Astrocyte (in vitro differentiated cells and primary cell): ENCODE measurements at places on chromosomes 7 and 10. TPM values are rescaled to one million over a fixed set of nuclear protein-coding genes. Genes with fewer than 3 reads are reported as not detected.

GRCh38 chr7:128374041-128374440 is 12.6 kb upstream of the PRRT4 start:
- H3K27ac ChIP-seq = no peak overlapping the region
- peaks cover 7% of the 10 kb centered on the region for H3K27me3 ChIP-seq
- H3K36me3 ChIP-seq = no peaks in the 10 kb centered on the region
- H3K4me3 ChIP-seq = no peak overlapping the region
- H3K4me1 ChIP-seq = no peaks in the 10 kb centered on the region

DNA sequence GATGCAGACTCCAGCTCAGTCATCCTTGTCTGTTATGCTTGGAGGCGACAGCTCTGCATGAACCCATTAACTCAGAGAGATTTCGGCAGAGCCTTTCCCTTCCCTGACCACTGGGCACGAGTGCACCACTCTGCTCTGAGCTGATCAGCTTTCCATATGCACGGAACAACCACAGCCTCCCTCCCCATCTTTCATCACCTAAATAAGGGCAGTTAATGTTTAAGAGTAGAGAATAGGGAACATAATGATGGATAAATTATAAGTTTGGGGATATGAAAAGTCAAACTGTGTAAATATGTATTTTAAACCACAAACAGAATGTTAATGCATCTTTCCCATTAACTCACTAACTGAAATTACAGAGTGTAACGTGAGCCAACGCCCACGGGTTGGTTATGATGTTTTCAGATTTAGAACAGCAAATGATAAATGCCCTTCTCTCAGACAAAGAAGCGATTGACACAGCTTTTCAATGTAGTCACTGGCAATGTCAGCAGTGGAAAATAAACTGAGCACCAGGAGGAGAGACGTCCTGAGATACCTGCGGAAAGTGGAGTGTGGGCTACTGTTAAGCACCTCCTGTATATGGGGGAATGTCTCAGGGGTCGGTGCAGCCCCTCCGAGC is 658.2 kb downstream of the LRMDA start:
- no peaks in the 10 kb centered on the region for H3K36me3 ChIP-seq
- H3K4me1 ChIP-seq = peaks cover 7% of the 10 kb centered on the region
- no peak overlapping the region for H3K4me3 ChIP-seq
- H3K27me3 ChIP-seq = no peaks in the 10 kb centered on the region

DNA sequence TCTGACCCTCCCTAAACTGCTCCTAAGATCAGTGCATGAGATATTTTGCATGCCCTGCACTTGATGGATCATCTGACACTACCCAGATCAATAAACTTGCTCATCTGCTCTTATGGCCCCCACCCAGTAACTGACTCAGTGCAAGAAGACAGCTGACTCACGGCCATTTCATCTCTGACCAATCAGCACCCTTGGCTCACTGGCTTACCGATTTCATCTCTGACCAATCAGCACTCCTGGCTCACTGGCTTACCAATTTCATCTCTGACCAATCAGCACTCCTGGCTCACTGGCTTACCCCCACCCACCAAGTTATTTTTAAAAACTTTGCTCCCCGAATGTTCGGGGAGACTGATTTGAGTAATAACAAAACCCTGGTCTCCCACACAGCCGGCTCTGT is 37.2 kb upstream of the OPTN start:
- no peak for DNase-seq
- no peaks in the 10 kb centered on the region for H3K36me3 ChIP-seq
- H3K4me3 ChIP-seq = no peak overlapping the region
- H3K27me3 ChIP-seq = no peaks in the 10 kb centered on the region
- H3K4me1 ChIP-seq = no peaks in the 10 kb centered on the region

DNA sequence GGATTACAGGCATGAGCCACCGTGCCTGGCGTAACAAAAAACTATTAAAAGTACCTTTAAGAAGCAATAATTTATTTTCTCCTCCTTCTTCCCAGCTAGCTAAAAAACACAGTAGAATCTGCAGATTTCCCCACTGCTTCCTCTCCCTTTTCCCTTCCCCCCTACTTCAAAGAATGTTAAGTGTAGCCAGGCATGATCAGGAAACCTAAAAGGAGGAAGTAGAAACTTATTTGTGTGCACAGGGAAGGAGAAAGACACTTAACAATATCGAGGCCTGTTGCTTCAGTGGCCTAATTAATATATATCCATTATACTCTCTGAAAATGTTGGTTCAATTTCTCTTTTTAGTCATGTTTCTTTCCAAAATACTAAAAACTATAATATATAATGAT is 127.7 kb downstream of the NRBF2 start:
- no peak overlapping the region for H3K27ac ChIP-seq

DNA sequence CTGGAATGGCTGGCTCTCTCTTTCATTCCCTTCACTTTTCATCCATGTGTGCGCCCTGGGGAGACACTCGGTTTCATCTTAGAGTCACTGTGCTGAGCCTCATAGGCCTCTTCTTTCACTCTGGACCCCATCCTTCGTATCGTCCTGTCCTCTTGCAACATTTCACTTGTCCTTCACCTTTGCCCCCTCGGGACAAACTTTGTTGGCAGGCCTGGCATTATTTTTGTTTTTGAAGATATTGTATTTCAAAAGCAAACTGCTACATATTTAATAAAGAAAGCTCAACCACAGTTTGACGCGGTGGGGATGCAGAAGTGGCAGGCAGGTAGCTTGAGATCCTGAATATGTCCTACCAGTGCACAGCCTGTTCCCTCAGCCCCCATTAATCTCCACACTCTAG is 36.6 kb downstream of the HIPK2 start:
- H3K27me3 ChIP-seq = no peaks in the 10 kb centered on the region
- H3K4me1 ChIP-seq = peaks cover 37% of the 10 kb centered on the region

GRCh38 chr7:134636008-134636449 is 10.6 kb upstream of the BPGM start:
- no peak for DNase-seq
- H3K36me3 ChIP-seq = no peaks in the 10 kb centered on the region
- no peaks in the 10 kb centered on the region for H3K27me3 ChIP-seq
- no peak overlapping the region for H3K27ac ChIP-seq
- no peak overlapping the region for H3K4me3 ChIP-seq
- H3K4me1 ChIP-seq = no peaks in the 10 kb centered on the region

DNA sequence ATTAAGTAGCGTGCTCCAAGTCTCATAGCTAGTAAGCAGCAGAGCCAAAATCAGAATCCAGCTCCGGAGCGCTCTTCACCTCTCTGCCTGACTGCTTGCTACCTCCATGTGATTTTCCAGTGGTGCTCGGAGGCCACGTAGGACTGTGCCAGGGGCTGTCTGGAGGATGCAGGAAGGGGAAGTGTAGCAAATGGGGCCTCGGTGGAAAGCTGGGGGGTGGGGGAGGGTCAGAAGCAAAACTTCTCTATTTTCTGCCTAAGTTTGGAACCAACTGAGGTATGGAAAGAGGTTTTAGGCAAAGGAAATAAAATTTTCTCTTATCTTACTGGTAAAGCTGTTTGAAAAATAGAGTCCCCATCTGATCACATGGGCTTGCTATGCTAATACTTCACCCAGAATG is 108.7 kb downstream of the TBXAS1 start:
- no peaks in the 10 kb centered on the region for H3K4me1 ChIP-seq
- no peaks in the 10 kb centered on the region for H3K36me3 ChIP-seq
- no peak overlapping the region for H3K27ac ChIP-seq
- no peak for DNase-seq

- no peak for DNase-seq
- no peak overlapping the region for H3K4me3 ChIP-seq
- H3K27me3 ChIP-seq = no peaks in the 10 kb centered on the region
- H3K4me1 ChIP-seq = no peaks in the 10 kb centered on the region
- H3K36me3 ChIP-seq = no peaks in the 10 kb centered on the region
Measured at GRCh38 chr10:124596962-124597845, 135.6 kb downstream of the LHPP start.

DNA sequence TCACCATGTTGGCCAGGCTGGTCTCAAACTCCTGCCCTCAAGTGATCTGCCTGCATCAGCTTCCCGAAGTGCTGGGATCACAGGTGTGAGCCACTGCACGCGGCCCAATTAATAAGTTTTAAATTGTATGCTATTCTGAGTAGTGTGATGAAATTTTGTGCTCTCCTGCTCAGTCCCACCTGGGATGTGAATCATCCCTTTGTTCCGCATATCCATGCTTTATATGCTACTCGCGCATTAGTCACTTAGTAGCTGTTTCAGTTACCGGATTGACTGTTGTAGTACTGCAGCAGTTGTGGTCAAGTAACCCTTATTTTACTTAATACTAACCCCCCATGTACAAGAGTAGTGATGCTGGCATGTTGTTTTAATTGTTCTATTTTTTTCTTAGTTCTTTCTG is 47.3 kb upstream of the OIT3 start:
- H3K36me3 ChIP-seq = no peaks in the 10 kb centered on the region
- no peaks in the 10 kb centered on the region for H3K27me3 ChIP-seq
- H3K4me1 ChIP-seq = peaks cover 12% of the 10 kb centered on the region
- peak; percentile 87 for DNase-seq
- H3K4me3 ChIP-seq = no peak overlapping the region
- peak overlapping the region; percentile 13 for H3K27ac ChIP-seq

DNA sequence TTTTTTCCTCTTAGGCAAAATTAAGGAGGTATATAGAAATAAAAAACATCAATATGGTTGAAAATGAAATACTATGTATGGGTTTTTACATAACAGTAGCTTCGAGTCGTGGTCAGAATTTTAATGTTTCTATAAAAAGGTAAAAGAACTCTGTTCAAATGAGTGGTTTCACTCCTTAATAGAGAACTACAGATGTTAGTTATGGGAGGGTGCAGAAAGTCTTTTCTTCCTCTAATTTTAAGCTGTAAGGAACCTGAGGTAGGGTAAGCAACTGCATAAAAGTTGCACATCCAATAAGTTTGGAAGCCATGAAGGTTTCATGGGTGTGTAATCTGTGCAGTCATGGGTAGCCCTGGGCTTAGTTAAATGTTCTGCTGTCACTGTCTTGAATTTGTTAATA is 141.3 kb downstream of the SUGCT start:
- no peak for DNase-seq
- H3K27ac ChIP-seq = no peak overlapping the region
- no peaks in the 10 kb centered on the region for H3K27me3 ChIP-seq

DNA sequence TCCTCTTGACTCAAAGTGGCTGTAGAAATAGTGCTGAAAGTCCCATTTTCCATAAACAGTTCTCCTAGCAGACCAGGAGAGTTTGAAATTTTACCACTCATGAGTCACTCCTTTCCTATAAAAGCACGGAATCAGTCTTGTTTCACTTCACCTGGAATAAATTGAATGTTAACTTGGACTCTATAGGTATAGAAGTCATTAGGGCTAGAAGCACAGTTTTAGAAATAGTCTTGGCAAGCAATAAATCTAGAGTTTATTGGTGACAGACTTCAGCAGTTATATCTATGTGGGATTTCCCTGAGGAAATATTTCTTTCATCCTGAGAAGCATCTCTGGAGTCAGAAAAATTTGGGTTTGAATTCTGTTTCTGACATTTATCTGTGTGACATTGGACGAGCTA is 212.4 kb downstream of the RNLS start:
- H3K4me3 ChIP-seq = no peak overlapping the region
- H3K4me1 ChIP-seq = no peaks in the 10 kb centered on the region
- no peaks in the 10 kb centered on the region for H3K36me3 ChIP-seq

GRCh38 chr7:25894002-25894901 is 257.7 kb upstream of the NFE2L3 start:
- DNase-seq = no peak
- H3K36me3 ChIP-seq = no peaks in the 10 kb centered on the region
- H3K4me1 ChIP-seq = no peaks in the 10 kb centered on the region
- H3K27ac ChIP-seq = no peak overlapping the region
- H3K4me3 ChIP-seq = no peak overlapping the region

The NME8 gene
- not detected in 2 replicates for total RNA-seq

The CDK6 gene
- total RNA-seq = 140 and 160 TPM in 2 replicates

The GPR141 gene
- total RNA-seq = not detected in 2 replicates

The FAM107B gene
- total RNA-seq = 36.0 and 42.3 TPM in 2 replicates
